NCI-H1105 (cell line): ENCODE measurements at places on chromosomes 5 and 9.

GRCh38 chr9:127776195-127776923, 2.1 kb downstream of the SH2D3C start:
- DNase-seq = no peak

- DNase-seq = no peak
Measured at GRCh38 chr9:21812415-21812814, 10.0 kb downstream of the MTAP start.

- no peak for DNase-seq
Measured at GRCh38 chr5:65749956-65750355, 28.0 kb downstream of the NLN start.

GRCh38 chr5:145942201-145942600, 5.8 kb downstream of the SH3RF2 start:
- no peak for DNase-seq
